ENCODE measurements at places on chromosomes 11 and 22.
A peak's percentile ranks its signal among the peaks of the same experiment; 100 is the strongest.

DNA sequence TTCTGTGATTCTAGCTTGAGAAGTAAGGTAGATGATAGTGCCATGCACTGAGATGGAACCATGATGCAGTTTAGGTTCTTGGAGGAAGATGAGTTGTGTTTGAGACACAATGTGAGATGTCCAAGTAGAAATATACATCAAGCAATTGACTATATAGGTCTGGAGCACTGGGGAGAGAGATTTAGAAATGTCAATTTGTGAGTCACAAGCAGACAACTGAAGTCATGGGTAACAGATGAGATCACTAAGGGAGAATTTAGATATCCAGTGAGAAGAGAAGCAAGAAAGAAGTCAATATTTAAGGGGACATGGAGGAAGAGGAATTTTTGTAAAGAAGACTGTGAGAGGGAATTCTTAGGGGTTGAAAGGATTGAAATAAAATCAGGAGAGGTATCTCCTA, 65.1 kb upstream of the RRAS2 start:
- H3K36me3 ChIP-seq = no peaks in the 10 kb centered on the region
- H3K4me3 ChIP-seq = no peak overlapping the region
- no peaks in the 10 kb centered on the region for H3K27me3 ChIP-seq
- DNase-seq = peak; percentile 73
- H3K4me1 ChIP-seq = peaks cover 23% of the 10 kb centered on the region

GRCh38 chr11:65554842-65555430, 3.2 kb downstream of the LTBP3 start:
- peaks cover 33% of the 10 kb centered on the region for H3K4me1 ChIP-seq
- no peak overlapping the region for H3K4me3 ChIP-seq
- H3K27me3 ChIP-seq = no peaks in the 10 kb centered on the region
- peaks cover 7% of the 10 kb centered on the region for H3K36me3 ChIP-seq
- DNase-seq = no peak
- peak overlapping the region; percentile 68 for H3K27ac ChIP-seq

- H3K4me1 ChIP-seq = peaks cover 5% of the 10 kb centered on the region
- no peaks in the 10 kb centered on the region for H3K36me3 ChIP-seq
- no peak overlapping the region for H3K4me3 ChIP-seq
- DNase-seq = peak; percentile 54
- H3K27ac ChIP-seq = no peak overlapping the region
Measured at GRCh38 chr22:38098410-38099249, 11.9 kb downstream of the BAIAP2L2 start.

- no peaks in the 10 kb centered on the region for H3K36me3 ChIP-seq
- no peaks in the 10 kb centered on the region for H3K27me3 ChIP-seq
- peak overlapping the region; percentile 79 for H3K27ac ChIP-seq
- H3K4me1 ChIP-seq = peaks cover 42% of the 10 kb centered on the region
- H3K4me3 ChIP-seq = no peak overlapping the region
Measured at GRCh38 chr22:40509401-40510134, 127.0 kb downstream of the MRTFA start.

- no peaks in the 10 kb centered on the region for H3K27me3 ChIP-seq
- H3K27ac ChIP-seq = no peak overlapping the region
- H3K4me1 ChIP-seq = no peaks in the 10 kb centered on the region
- H3K4me3 ChIP-seq = no peak overlapping the region
Measured at GRCh38 chr11:9072626-9073176, 18.7 kb downstream of the SCUBE2 start.

- DNase-seq = no peak
- H3K4me1 ChIP-seq = no peaks in the 10 kb centered on the region
- H3K27ac ChIP-seq = no peak overlapping the region
Measured at GRCh38 chr11:111494040-111494439, 18.1 kb downstream of the BTG4 start.
